ENCODE measurements at places on chromosomes 2 and 18.

DNA sequence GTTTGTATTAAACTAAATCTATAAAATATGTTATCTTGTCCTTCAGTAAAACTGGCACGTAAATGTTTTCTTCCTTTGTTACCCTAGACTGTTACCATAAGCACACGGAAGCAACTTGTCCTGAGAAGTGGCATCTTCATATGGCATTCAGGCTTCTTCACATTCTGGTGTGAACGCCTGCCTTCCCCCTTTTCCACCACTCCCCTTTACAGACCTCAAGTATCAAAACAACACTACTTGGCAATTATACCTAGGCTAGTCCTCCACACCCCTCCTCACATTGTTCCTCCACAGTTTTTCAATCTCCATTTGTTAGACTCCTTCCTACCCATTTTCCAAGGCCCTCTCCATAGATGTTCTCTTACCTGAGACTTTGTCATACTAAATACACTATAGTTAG is 2.9 kb downstream of the MEX3C start:
- no peak for DNase-seq

DNA sequence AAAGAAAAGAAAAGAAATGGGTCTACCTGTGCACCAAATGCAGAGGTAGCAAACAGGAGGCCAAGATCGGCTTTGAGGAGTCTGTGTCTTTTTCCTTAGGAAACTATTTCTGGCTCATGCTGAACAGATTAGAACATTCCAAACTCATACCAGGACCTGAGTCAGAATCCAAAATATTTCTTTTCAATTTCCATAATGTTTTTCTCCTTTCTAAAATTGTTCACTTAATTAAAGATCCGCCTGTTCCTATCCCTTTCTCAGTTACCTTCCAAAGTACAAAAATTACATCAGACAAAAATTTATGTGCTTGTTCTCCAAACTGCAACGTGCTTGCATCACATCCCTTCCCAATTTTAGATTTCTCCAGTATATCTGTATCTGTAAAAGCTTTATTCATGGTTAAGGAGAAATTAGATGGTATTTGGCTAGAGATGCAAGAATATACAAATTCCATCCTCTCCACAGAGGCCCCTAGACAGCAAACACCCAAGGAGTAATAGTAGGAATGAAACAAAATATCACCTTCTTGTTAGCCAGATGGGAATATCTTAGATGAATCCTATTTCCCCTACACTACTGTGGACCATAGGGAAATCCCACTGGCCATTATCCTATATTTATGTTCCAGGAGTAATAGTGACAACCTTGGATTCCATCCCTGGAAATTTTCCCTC is 130.6 kb downstream of the LNPK start:
- DNase-seq, result no peak

GRCh38 chr2:8255448-8255800 is 426.4 kb upstream of the ID2 start:
- no peak for DNase-seq

- no peak for DNase-seq
Measured at GRCh38 chr2:70776266-70776665, 8.3 kb upstream of the ADD2 start.

- no peak for DNase-seq
Measured at GRCh38 chr18:62558015-62558663, 35.3 kb downstream of the ZCCHC2 start.

Measured in stimulated activated CD4-positive, alpha-beta T cell treated with anti-CD3 and anti-CD28 coated beads, Interleukin-15, amount 100 ng/mL, for 1 hour (primary cell).